NCI-H526 treated with DMSO at 0.1 percent for 48 hours (cell line): ENCODE measurements at places on chromosomes 4 and X.

DNA sequence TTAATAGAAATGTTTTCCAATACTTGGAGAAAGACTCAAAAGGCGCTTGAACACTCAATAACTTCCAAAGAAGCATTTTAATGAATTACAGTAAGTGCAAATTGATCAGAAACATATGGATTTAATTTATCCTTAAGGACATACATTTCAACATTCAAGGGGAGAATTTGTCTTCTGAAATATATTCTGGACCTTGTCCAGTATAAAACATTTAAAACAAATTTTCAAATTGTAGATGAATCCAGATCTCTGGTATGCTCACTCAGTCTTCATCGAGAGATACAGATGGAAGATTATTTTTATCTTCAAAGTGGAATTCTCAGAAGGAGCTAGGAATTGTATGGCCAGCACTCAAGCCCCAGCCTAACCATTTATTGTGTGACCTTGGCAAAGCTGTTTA, 310.4 kb downstream of the ZNF674 start:
- no peak for DNase-seq

DNA sequence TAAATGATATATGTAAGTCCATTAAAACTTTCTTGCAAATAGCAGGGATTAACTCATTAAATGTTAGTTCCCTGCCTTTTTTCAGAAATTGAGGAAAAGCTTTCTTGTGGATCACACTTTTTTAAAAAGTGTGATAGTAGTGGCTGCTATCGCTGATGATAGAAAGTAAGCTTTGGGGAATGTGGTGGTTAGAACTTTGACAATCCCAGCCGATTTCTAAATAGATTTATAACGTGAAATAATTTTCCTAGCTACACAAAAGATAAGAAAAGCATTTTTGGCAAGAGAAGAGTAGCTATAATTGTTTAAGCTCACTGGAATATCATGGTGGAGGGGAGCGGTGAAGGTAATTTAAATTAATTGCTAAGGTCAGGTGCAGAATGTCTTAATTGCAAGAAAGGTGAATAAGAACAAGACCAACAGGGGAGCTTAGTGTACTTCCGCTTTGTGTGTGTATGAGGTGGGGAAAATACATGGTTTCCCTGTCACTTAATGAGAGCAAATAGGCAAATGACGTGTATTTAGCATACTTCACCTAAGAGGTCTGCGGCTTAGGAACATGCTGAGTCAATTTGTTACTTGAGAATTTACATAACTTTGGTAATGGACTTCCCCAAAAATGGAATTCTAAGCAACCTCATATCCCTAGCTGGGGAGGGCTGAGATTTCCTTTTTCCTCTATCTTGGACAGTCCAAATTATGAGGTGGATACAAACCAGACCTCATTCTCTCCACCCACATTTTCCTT, 11.7 kb upstream of the IL21 start:
- DNase-seq = peak; percentile 50

- DNase-seq = no peak
Measured at GRCh38 chrX:150871341-150871811, 27.1 kb downstream of the CD99L2 start.

- DNase-seq = no peak
Measured at GRCh38 chrX:150870487-150871340, 27.8 kb downstream of the CD99L2 start.

GRCh38 chrX:6407542-6407941, 127.4 kb downstream of the VCX3A start:
- no peak for DNase-seq

DNA sequence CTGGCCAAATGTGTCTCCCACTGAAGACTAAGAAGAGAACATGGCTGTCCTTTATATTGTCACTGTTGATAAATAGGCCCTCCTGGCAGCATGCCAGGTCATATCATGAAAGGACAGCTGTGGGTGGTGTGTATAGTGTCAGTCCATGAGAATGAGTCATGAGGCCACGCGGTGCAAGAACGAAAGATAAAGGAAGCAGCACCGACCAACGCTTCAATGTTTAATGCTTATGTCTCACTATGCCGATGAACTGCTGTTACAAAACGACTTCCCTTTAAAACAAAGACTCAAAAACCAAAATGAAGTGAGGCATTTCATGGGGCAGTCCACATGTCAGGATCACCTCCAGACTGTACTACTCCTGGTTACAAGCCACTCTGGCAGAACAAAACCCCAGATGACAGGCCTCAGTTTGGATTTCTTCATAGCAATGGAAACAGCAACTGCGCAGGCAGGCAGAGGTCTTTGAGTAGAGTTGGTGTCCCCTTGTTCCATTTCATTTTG, 5.2 kb upstream of the TCEANC start:
- DNase-seq = no peak

- DNase-seq = no peak
Measured at GRCh38 chrX:122418758-122419157, 765.3 kb upstream of the GRIA3 start.

DNA sequence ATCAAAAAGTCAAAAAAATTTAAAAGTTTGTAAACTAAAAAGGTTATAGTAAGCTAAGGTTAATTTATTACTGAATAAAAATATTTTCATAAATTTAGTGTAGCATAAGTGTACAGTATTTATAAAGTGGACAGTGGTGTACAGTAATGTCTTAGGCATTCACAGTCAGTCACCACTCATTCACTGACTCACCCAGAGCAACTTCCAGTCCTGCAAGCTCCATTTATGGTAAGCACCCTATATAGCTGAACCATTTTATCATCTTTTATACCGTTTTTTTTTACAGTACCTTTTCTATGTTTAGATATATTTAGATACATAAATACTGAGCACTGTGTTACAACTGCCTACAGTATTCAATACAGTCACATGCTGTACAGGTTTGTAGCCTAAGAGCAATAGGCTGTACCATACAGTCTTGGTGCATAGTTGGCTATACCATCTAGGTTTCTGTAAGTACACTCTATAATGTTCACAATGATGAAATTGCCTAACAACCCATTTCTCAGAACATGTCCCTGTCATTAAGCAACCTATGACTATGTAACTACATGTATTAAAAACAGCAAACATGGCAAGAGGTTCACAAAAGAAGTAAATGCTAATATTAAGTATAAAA, 18.6 kb downstream of the ACSL4 start:
- DNase-seq = no peak

DNA sequence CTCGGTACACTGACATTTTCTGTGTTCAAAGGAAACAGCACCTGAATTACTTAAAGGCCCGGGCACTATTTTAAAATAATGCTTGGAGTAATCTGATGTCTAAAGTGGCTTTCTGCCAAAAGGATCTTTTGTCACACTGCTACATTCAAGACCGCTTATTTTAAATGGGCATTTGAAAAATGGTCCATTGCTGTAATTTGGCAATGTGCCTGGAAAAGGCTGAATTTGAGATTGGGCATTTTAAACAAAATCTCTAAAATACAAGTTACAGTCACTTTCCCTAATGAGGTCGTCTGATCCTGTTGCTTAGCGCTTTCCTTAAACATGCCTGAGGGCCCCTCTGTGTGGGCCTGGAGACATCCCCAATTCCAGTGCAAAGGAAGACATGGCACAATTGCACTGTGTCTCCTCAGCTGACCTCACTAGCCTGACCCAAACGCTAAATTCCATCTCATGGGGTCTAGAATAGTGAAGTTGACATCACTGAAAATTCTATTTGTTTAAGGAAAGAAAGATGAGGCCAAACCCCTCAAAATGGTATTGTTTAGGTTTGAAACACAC, 214.2 kb downstream of the GPC3 start:
- DNase-seq = no peak
